Right ventricle myocardium superior (tissue), 1 donor: ENCODE measurements at places on chromosomes 5 and 9.
A peak's percentile ranks its signal among the peaks of the same experiment; 100 is the strongest.

DNA sequence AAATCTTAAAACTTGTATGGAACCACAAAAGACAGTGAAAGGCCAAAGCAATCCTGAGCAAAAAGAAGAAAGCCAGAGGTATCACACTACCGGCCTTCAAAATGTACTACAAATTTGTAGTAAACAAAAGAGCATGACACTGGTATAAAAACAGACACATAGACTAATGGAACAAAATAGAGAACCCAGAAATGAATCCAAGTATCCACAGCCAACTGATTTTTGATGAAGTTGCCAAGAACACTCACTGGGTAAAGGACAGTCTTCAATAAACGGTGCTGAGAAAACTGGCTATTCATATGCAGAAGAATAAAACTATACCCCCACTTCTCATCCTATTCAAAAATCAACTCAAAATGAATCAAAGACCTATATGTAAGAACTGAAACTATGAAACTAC lies 390.1 kb downstream of the PRELID2 start:
- DNase-seq = no peak

- no peak for DNase-seq
Observed at GRCh38 chr5:106454651-106455415, 1215.9 kb downstream of the EFNA5 start.

DNA sequence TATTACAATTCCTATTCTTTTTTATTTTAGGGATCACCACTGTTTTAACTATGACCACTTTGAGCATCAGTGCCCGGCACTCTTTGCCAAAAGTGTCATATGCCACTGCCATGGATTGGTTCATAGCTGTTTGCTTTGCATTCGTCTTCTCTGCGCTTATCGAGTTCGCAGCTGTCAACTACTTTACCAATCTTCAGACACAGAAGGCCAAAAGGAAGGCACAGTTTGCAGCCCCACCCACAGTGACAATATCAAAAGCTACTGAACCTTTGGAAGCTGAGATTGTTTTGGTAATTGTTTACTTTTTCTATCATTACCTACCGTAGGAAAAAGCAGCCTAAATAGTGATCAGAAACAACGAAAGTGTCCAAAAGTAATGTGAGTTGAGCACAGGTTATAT lies 6.4 kb downstream of the GABRA6 start:
- DNase-seq = no peak

DNA sequence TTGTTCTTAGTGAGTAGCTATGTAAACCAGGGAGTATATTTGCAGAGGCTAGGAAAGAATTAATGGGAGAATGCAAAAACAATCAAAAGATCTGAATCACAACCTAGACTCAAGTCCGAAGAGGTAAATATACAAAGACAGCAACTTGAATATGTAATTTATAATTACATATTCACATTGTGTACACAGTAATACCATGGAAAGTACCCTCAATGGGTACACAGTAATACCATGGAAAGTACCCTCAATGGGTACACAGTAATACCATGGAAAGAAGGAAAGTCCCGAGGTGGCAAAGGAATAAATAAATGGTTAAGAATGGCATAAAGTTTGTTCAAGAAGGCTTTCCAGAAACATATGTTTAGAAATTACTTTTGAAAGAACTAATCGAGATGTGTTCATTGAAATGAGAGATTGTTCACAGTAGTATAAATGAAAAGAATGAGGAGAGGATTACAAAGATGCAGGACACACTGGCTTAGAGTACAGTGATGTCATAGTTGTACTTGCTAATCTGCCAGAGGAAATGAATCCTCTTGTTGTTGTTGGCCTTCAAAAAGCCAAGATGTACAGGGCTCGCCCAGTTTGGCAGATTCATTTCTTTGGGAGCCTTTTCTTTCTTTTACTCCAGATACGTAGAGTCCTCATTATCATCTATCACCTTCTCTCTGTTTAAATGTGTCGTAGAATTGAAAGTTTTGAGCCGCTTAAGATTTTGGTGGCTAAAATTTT lies 116.0 kb downstream of the UNC13B start:
- no peak for DNase-seq

DNA sequence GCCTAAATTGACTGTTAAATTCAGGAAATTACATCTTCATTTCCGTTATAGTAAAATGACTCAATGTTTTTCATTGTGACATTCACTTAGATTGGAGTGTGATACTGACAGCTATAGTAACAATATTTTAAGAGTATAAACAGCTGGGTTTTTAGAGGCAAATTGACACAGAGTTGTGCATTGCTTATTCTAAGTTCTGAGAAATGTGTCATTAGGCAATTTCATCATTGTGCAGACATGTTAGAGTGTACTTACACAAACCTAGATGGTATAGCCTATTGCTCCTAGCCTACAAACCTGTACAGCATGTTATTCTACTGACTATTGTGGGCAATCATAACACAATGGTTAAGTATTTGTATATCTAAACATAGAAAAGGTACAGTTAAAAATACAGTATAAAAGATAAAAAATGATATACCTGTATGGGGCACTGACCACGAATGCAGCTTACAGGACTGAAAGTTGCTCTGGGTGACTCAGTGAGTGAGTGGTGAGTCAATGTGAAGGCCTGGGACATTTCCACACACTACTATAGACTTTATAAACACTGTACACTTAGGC lies 132.7 kb downstream of the PDE4D start:
- no peak for DNase-seq

DNA sequence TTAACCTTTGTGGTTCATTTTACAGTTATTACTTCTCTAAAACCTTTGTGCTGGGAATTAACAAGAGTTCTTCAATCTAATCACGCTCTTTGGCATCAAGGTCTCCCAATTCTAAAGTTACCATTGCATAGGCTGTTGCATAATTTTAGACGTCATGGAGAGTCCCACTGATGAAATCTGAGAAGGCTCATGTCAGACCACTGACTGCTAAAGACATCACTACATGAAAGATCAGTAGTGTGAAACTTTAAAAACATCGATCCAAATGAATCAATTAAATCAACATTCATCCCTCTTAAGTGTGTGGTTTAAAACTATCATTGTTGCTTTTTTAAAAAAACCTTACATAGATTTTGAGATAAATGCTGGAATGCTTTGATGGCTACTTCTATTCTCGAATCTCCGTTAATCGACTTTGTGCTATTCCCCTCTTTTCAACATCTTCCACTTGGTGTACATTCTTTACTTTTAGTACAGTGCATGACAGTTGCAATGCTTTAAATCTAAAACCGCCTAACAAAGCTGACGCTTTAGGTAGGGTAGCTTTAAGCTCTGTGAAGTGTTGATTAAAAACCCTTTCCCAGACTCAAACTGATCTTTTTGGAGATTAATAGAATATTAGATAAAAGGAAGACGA lies 33.6 kb downstream of the NR2F1 start:
- DNase-seq = no peak

DNA sequence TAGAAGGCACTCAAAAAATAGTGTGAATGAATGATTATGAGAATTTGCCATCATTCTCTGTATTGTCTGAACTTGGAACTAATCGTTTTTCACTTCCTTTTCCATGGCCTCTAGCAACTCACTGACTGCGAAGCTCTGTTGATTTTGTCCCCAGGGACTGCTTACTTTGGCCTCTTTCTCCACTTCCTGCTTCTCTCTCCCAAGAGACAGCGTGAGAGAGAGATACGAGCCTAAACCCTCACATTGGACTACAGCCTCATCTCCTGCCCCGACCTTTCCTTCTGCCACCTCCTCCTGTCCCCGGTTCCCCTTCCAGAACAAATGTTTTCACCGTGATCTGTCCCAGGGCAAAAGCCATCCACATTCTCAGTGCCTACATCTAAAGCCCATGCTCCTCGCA lies 300.8 kb upstream of the PANK3 start:
- no peak for DNase-seq

- no peak for DNase-seq
Observed at GRCh38 chr5:14257995-14258403, 114.9 kb downstream of the TRIO start.

GRCh38 chr5:61018062-61018461 lies 73.1 kb downstream of the NDUFAF2 start:
- no peak for DNase-seq

DNA sequence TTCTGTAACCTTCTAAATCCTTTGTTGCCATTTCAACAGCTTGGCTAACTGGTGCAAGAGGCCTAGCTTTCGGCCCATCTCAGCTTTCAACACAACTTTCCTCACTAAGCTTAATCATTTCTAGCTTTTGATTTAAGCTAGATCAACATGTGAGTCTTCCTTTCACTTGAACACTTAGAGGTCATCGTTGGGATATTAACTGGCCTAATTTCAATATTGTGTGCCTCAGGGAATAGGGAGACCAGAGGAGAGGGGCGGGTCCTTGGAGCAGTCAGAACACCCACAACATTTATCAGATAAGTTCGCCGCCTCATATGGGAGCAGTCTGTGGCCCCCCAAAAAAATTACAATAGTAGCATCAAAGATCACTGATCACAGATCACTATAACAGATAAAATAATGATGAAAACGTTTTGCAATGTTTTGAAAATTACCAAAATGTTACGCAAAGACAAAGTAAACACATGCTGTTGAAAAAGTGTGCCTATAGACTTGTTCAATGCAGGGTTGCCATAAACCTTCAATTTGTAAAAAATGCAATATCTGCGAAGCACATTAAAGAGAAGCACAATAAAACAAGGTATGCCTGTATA lies 66.8 kb upstream of the PCSK1 start:
- DNase-seq = no peak

- peak; percentile 64 for DNase-seq
Observed at GRCh38 chr5:149990518-149991376, 9.7 kb downstream of the TIGD6 start.

DNA sequence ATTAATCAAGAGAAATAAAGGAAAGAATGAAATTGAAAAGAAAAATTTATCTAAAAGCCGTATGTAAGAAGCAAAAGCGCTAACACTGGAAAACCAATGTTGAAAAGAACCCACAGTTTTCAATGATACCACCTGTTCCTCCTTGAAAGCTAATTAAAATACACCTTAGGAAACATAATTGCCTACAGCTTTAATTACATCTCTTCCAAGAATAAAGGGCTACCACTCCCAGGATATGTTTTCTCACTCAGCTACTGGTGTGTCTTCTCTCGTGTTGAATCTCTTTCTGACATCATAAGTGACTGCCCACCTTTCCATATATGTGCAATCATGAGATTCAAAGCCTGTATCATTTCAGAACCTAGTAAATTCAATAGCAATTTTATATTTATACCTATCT lies 880.6 kb upstream of the DMAC1 start:
- no peak for DNase-seq

GRCh38 chr9:38416461-38416860 lies 7.8 kb downstream of the IGFBPL1 start:
- DNase-seq = no peak

- no peak for DNase-seq
Observed at GRCh38 chr5:173204185-173204979, 30.6 kb downstream of the NKX2-5 start.

GRCh38 chr9:108724652-108725051 lies 131.1 kb downstream of the ACTL7B start:
- no peak for DNase-seq

GRCh38 chr5:98454904-98455303 lies 318.6 kb upstream of the RGMB start:
- no peak for DNase-seq
